HEK293T (cell line): ENCODE measurements at places on chromosomes 7 and 10.
A peak's percentile ranks its signal among the peaks of the same experiment; 100 is the strongest.

DNA sequence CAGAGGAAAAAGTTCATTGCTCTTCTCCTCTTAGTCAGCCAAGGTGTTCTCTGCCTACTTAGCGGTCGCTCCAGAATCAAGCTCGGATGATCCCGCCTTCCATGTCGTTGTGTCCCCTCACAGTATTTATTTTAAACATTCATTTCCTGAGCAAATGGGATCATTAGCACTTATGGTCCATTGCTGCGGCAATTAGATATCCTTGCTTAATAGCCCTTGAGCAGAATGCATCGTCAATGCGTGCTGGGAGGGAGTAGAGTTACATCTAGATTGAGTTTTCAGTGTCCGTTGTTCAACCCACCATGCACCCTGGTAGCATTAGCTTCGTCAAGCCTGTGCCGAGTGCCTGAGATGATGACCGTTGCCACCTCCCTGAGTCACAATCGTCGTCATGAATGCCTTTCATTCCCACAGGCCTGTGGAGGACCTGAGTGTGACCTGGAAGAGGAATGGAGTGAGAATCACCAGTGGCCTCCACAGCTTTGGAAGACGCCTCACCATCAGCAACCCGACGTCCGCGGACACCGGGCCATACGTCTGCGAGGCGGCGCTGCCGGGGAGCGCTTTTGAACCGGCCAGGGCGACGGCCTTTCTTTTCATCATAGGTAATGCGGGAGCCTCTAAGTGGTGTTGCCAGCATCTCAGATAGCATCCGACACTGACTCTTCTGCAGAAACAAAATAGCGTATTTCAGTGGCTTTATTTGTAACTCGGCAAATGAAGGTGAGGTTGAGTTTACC lies 650.4 kb downstream of the SDK1 start:
- no peak for DNase-seq

DNA sequence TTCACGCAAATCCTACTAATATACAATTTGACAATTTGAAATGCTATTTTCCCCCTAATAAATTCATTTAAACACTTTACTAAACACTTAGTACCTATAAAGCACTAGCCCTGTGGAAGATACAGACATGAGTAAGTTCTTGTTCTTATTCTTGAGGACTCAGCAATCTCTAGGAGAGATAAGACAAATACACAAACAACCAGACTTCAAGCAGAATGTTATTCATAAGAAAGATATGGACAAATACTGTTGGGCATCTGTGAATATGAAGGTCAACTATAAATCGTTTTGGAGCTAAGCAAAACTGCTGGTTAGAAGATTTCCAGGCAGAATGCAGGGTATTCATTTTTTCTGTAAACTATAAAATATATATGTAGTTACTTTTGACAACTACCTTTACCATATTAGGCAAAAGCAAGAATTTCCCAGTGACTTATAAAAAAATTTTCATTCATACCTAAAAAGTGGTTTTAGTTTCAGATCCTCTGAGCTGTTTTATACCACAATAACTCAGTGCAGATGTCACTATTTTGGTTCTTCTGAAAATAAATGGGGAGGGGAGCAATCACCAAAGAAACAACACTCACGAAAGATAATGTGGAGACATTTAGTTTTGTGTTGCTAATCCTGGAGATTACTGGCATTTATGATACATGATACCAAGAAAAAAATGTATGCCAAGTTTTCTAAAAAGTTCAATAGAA lies 3.8 kb downstream of the VPS41 start:
- DNase-seq: no peak

DNA sequence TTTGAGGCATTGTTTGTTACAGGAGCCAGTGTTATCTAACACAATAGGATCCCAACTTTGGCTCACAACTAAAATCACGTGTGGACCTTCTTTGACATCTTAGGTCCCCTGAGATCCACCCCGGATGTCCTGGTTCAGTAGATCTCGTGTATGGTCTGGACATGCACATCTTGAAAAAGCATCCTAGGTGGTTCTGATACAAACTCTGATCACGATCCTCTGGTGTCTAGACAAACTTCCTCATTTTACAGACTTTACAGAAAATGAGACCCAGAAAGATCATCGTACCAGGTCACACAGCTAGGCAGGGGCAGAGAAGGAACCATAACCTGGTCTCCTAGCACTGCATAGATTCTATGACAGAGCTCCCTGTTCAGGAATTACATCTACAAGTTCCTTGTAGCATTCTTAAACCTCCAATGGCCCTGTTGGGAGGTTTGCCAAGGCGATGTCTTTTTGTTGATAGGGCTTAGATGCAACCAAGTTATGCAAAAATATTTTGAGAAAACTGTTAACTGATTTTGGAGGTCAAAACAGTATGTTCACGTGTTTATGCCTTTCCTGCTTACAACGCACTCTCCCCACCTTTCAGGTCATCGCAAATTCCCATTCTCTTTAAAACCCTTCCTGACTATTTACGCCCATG lies 30.8 kb upstream of the CHST15 start:
- DNase-seq: no peak

DNA sequence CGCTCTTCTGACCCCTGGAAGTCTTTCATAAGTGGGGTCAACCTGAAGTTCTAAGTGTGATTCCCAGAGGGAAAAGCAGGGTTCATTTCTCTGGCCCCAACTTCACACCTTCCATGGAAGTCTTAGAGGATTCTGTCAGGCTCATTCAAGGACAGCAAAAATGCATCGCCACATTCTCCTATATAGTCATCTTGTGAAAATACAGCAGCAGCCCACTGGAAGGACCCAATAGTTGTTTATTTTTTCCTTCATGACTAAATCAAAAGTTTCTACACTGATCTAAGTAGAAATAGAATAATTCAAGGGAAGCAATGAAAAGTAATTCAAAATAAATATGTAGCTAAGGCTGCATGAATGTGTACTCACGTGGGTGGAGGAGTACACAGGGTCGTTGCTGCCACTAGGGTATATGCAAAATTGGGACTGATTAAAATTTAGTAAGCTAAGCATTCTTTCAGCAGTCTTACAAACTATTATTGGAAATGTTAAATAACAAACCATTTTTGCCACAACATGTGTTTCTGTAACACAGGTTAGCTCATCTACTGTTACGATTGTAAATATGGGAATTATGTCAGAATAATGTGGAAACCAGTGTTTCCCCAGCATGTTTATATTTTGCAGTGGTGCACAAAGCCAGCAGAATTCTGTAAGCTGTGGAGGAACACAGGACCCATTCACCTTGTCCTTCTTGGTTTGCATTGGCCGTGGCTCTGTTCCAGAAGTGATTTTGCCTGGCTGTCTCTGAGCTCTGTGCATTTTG lies 33.5 kb downstream of the EEPD1 start:
- DNase-seq: no peak

DNA sequence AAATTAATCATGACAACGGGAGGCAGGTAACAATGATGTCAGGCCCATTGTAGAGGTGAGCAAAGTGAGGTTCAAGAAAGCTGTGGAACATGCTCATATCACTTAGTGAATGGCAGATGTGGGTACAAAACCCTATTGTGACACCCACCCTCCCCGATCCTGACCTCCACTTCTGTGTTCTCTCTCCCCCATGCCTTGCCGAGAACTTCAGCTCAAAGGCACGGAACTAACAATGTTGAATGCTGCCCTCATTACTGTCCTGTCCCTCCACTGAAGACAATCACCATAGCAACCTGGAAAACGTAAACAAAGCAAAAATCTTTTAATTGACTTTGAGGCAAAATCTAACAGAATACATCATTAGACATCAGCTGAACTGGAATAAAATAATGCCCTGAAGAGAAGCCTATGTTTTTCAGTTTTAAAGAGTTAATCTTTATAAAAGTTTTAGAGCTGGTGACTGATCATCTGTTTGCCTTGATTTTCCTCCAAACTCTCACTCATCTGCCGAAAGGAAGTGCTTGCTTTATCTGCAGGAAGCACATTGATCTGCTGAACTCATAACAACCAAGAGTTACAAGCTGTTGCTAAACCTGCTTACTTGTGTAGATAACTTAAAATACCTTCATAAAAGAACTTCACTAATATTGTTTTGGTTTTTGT lies 133.6 kb downstream of the CUBN start:
- no peak for DNase-seq

DNA sequence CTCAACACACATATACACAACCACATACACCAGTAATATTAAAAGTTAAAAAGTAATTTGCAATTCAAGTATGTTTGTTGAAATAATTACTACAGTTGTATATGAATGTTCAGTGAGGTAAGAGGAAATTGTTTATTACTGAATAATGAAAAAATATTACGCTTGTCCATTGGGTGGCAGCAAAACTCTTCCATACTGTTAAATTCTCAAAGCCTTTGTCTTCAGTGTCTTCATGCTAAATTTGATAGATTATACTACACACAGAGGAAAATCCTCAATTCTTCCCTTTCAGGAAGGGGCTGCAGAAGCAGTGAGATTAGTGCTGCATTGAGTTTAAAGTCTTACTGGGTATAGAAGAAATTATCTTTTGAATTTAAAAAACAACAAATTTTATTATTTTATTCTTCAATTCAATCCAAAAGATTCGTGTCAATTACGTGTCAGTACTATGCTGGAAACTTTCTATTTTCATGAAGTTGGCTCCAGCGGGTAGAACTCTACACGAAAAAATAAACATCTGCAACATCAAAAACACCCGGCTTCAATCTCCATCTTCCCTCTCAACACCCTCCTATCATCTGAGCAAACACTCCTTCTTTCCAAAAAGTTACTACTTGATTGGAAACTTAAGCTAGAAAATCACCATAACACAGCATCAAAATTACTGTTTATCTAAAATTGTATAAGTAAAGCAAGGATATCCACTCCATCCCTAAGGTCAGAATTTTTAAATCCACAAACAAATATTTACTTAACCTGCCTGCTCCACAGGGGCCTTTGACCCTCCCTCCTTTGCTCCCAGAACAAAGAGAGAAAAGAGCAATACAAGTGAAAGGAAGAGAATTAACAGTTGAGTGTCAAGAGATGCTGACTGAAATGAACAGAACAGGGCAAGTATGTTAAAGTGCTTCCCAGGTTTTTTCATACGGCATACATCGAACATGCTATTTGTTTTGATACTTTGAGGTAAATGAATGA lies 37.0 kb upstream of the TES start:
- DNase-seq: peak; percentile 38

- no peak for DNase-seq
These were observed 21.2 kb downstream of the ZMIZ2 start for GRCh38 chr7:44769776-44770294.

DNA sequence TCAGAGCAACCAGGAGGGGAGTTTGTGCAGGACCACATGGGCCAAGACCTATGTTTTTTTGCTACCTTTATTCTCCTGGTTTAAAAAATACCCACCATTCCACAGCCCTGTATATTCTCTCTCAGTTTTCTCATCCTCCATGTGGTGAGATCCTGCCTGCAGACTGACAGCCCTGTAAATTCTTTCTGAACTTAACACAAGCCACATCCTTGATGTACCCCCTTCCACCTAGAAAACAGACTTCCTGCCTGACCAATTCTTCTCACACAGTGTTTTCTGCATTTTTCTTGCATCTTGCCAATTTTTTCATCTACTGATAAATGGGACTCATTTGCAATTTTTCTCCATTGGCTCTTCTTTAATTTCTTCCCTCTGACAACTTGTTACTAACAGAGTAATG lies 78.4 kb downstream of the INSYN2A start:
- DNase-seq: no peak

DNA sequence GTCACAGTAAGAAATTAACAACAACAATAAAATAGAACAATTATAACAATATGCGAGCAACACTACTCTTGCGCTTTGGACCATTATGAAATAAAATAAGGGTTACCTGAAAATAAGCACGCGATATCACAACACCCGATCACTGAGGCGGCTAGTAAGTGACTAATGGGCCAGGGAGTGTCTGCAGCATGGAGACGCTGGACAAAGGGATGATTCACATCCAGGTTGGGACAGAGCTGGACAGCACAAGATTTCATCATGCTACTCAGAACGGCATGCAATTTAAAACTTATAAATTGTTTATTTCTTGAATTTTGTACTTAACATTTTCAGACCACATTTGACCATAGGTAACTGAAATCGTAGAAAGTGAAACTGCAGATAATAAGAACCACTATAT lies 15.6 kb downstream of the HIBADH start:
- no peak for DNase-seq

GRCh38 chr7:150626696-150627095 lies 5.5 kb downstream of the GIMAP6 start:
- no peak for DNase-seq

DNA sequence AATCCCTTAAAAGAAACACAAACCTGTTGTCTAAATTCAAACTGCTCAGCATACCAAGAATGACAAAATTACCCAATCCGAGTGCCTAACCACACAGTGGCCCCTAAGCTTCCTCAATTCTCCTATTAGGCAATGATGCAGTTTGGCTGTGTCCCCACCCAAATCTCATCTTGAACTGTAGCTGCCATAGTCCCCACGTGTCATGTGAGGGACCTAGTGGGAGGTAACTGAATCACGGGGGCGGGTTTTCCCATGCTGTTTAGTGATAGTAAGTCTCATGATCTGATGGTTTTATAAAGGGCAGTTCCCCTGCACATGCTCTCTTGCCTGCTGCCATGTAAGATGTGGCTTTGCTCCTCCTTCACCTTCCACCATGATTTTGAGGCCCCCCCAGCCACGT lies 21.9 kb downstream of the PSAP start:
- DNase-seq: no peak

DNA sequence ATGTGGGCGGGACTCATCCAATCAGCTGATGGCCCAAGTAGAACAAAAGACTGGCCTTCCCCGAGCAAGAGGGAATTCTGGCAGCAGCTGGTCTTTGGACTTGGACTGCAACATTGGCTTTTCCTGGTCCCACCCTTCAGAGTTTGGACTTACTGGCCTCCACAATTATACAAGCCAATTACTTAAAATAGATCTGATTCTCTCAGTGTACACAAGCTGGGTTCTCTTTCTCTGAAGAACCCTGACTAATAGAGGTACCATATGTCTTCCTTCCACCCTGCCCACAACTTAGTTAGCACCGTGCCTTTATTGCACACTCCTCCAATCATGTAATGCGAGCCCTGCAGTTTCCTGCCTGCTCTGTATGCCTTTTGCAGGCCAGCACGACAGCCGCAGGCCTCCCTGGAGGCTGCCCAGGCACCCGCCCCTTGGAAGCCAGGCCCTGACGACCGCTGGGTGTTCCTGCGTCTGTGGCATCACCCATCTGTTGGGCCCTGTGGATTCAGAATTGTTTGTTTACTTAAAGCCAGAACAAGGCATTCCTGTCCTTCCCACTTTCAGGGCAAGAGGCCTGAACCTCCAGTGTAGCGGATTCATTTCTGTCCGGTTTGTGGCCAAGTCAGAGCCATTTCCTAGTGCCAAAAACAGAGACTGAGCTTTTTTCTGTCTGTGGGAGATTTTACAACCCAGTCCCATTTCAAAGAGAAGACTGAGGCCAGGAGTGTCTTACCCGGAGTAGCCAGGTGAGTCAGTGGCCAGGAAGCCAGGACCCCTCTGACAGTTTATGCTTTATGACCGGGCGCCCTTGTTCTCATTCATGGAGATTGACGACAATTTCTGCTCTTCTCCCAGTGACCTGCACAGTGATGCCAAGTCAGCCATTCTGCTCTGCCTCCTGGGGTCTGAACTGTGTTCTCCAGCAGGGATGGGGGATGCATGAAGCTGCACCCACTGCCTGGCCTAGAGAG lies 968 bp upstream of the INMT start:
- DNase-seq: no peak
